ENCODE measurements at places on chromosomes 11 and 22.
A peak's percentile ranks its signal among the peaks of the same experiment; 100 is the strongest.

DNA sequence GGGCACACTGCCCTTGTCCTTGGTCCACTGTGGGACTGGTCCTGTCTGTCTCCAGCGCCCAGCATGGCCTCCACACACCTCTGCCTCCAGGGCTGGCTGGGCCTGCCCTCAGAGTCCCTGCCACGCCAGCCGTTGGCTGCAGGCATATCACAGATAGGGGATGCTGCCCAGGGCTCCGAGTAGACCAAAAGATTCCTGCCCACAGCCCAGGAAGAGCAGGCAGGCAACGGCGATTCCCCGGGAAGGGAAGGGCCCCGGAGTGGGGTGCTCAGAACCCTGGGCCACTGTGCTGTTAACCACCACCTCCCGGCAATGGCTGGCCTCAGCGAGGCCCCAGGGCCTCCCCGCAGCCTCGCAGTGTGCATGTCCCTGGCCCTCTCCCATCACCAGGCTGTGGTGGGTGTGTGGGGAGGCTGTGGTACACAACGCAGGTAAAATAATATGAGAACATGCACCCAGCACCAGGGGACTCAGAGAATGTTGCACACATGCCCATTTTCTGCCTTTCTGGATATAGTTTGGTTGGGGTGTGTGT, 2.2 kb downstream of the IFITM5 start:
- no peak for DNase-seq

- no peak for DNase-seq
Measured at GRCh38 chr22:19674129-19674928, 40.0 kb upstream of the SEPTIN5 start.

DNA sequence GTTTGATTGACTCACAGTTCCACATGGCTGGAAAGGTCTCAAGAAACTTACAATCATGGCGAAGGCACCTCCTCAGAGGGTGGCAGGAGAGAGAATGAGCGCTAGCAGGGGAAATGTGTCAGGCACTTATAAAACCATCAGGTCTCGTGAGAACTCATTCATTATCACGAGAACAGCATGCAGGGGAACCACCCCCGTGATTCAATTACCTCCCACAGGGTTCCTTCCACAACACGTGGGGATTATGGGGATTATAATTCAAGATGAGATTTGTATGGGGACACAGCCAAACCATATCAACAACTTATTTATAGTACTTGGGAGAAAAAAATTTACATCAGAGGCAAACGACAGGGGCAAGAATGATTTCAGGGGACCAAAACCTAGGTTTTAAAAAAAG, 3.0 kb downstream of the ME3 start:
- no peak for DNase-seq

- DNase-seq: no peak
Measured at GRCh38 chr11:134460881-134461280, 48.8 kb upstream of the B3GAT1 start.

GRCh38 chr22:41658869-41659268, 29.8 kb downstream of the SNU13 start:
- no peak for DNase-seq

DNA sequence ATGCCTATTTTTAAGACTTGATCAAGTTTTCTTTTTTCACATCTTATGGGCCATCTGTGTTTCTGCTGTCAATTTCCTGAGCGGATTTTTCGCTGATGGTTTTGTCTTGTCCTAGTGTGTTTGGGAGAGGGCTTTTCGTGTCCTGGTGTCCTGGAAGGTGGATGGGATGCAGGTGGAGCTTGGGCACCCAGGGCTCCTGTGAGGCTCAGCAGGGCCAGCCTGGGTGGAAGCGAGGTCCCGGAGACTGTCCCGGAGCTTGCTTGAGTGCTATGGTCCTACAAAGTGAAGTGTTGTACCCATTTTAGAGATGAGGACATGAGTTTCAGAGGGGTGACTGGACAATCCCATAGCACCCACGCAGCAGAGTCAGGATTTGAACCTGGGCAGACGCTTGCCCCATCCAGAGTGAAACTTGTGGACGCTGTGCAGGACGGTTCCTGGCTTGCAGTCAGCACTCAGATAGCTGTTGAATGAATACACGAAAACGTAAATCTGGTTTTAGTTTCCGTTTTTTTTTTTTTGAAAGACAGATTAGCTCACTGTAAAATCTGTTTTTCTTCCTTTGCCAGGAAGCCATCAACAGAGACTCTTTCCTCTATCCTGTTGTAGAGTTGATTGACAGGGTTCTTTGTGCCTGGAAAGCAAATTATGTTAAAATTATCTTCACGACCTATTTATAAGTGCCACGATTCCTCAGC, 64.1 kb downstream of the TBC1D22A start:
- no peak for DNase-seq

DNA sequence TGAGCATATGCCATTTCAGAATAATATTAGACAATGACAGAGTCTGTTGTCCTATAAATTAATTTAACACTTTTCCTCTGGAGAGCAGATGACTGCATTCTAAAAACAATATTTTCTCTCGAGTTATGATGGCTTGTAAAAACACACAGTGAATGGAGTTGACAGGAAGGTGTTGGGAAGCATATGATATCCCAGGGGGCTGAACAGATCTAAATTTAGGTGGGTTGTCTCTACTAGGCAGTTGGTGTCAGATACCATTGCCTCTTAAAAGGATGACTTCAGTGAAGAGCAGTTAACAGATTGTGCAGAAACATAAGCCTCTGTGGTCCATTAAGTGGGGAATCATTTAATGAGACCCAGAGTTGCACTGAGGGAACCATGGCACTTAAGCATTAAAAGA, 30.7 kb downstream of the SVIP start:
- DNase-seq: no peak

GRCh38 chr11:131696690-131697089, 326.3 kb downstream of the NTM start:
- DNase-seq: no peak

DNA sequence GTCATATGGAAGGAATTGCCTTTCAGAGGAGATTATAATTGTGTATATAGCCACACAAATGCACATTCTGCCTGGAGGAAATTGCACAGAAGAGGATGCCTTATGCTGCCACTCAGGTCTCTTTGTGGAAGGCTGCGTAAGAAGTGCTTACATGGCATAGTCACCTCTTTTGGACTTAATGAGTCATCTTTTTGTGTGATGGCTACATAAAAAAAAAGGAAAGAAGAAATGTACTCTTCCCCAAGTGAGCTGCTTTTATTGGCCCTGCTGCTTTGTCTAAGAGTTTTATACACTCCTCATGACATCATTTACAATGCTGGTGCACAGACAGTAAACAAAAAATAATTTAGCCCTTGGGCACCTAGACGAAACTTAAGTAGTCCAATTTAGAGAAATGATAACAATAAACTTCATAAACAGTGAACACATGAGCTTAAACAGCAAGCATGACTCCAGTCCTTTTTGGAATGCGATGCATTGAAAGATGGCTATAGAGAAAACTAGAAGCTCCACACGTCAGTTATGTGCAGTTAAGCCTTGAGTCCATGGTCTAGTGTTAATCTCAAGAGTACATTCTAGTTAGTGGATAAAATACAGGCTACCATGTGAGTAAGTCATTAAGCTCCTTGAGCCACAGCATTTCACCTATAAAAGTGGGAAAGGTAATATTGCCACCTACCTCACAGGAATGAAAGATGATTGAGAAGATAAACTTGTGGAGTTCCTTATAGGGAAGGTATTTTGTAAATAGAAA, 12.0 kb downstream of the CSTPP1 start:
- DNase-seq: no peak

- DNase-seq: no peak
Measured at GRCh38 chr22:31192513-31192912, 19.6 kb upstream of the LIMK2 start.

GRCh38 chr11:17477084-17477333, 364 bp upstream of the ABCC8 start:
- no peak for DNase-seq

DNA sequence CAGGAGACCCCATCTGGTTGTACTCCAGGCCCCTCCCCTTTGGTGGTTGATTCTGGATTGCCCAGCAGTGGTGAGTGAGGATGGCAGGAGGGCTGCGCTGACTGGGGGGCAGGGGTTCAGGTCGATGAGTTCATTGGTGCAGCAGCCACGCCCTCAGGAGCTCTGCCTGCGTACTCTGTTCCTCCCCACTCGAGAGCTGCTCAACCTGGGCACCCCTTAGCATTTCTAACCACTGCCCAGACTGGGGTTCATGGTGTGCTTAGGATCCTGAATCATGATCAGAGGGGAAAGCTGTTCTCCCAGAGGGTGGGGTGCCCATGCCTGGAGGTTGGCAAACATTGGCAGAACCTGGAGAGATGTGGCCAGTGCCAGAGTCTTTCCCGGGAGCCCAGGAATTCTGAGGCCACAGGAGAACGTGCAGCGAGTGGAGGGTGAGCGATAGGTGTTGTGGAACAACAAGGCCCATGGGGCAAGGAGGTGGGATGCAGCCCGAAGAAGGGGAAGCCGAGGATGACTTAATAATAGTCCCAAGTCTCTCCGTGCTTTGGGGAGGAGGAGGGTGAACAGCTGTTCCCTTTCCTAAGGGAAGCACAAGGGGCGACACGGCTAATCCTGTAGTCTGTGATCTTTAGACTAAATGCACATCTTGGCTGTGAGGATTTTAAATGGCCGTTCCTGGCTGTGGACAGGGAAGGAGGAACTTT, 75.5 kb downstream of the SCN3B start:
- no peak for DNase-seq

GRCh38 chr22:35421121-35421520, 21.2 kb downstream of the MCM5 start:
- DNase-seq: no peak

- no peak for DNase-seq
Measured at GRCh38 chr11:132248580-132248979, 878.2 kb downstream of the NTM start.

DNA sequence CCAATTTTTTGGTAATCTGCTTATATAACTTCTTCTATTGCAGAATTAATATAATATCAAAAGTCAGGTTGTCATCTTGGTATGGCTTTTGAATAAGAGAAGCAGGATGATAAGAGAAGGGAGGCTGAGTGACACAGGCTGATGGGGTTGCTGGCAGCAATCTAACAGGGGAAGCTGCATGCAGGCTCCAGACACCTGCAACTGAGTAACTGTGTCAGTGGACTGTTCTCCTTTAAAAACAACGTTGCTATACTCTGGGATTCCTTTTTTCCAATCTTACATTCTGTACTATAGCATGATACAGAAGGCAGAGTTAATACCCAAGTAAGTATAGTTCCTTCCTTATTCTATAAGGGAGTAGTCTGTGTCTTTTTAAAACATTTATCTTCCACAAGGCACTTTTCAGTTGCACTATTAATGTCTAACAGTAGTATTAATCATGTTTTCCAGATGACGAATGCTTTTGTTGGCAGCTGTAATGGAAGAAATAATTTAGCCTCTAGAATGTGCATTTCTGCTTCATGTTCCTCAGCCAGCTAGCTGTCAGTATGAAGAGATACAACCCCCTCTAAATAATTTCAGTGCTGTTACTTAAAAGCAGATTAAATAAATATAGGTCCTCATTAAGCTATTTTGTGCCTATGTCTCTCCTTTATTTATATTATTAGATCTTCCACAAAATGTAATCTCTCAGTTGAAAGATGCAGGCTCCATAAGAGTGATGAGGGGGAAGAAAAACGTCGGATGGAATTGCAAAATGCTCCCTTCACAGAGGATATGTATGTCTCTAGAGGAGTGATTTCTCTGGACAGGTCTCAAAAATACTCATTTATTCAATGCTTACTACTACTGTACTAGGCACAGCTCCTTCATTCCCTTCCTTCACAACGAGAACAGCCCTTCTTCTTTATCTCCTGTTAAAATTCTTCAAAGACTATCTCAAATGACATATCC, 50.8 kb downstream of the ATG16L2 start:
- DNase-seq: no peak

GRCh38 chr11:76782531-76783293, 444 bp upstream of the TSKU start:
- DNase-seq: peak; percentile 88

DNA sequence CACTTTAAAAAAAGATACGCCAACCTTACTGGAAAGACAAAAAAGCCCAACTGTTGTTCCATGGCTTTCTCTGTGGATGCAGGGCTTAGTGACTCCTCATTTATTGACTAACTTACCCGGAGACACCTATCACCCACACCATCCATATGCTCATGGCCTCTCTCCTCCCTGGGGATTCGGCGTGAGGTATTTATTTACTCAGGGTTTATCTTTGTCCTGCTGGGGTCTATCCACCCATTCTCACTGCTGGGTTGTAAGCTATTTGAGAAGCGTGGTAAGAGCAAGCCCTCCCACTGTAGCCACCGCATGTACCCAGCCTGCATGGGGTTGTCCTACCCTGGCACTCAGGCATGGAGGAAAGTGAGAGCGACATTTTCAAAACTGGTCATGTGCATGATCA, 93.6 kb downstream of the NELL1 start:
- DNase-seq: no peak

- no peak for DNase-seq
Measured at GRCh38 chr11:82895437-82896091, 4.7 kb downstream of the PRCP start.

GRCh38 chr11:61174273-61174672, 13.0 kb upstream of the VPS37C start:
- DNase-seq: no peak

GRCh38 chr11:27398400-27398770, 35.4 kb upstream of the CCDC34 start:
- no peak for DNase-seq

DNA sequence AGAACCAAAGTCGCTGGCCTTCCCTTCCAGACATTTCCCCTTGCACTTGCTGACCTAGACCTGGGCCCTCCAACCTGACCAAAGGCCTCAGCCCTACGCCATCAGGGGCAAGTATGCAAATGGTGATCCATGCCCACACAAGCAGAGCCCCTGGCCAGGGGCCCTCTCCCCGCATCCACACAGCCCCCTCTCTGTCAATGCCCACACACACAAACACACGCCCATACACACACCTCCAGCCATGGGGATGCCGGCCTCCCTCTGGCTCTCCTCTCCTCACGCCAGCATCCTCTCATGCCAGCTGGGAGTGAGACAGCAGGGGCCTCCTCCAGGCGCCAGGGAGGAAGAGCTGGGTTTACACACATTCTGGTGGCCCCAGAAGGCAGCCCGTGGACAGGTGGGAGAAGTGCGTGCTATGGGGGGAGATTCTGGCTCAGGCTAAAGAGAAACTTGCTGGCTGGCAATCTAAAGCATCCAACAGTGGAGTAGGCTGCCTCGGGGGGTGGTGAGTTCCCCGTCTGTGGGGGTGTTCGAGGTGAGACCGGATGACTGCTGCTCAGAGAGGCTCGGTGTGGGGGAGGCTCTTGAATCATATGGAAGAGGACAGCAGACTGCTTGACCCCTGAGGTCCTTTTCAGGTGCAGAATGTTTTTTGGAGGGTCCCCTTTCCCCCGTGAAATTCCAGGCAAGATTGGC, 4.8 kb downstream of the NRXN2 start:
- DNase-seq: no peak

DNA sequence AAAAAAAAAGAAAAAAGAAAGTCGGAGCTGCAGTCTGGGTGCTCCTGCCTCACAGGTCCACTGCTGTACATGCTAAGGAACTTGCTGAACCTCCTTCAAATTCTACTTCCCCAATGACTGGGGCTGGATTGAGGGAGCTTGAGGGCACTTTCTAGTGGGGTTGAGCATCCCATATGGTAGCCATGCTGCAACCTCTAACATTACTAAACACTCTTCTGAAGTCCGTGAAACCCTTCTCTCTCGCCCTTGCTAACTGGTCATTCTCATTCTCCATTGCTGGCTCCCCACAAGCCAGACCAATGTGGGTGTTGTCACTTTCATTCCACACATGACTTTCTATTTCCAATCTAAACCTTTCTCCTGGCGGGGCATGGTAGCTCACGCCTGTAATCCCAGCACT, 1.2 kb downstream of the ESS2 start:
- no peak for DNase-seq
